ENCODE measurements at places on chromosomes 11 and 22.
A peak's percentile ranks its signal among the peaks of the same experiment; 100 is the strongest.

DNA sequence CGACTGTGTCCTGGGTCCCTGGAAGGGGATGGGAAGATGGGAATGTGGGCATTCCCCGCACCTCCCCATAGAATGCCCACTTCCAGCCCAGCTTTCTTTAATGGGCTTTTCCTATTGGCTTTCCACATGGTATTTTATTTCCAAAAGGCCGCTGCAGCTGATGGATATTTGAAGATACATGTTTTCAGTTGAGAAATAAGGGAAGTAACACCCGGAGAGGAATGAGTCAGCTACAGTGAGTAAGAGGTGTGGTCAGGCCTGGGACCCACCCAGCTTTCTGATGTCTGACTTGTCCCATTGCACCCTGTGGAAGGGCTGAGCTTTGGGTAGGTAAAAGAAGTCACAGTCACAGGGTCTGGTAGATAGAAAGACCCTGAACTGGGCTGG, 476.9 kb downstream of the MIAT start:
- DNase-seq = no peak

GRCh38 chr22:20154602-20155187, 3.8 kb upstream of the CCDC188 start:
- no peak for DNase-seq

DNA sequence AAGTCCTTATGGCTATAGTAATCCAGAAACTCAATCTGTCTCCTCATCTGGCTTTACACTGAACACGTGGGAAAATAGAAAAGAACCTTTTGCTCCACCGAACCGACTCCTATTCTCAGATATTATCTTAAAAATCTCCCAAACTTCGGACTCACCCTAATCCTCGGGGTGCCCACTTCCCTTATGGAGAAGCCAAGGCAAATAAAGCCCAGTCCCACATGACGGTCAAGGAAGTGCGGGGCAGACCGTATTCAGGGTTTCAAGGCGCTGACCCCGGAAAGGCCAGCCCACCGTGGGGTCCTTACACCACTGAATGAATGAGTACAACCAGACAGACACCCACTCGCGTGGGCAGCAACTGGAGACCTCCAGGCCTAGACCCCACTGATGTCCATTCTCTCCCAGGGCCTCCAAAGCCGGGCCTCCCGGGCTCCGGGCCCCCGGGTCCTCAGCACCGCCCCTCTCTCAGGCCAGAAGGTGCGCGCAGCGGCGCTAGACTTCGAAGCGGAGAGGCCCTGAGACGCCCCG, 489 bp downstream of the NUP98 start:
- no peak for DNase-seq

DNA sequence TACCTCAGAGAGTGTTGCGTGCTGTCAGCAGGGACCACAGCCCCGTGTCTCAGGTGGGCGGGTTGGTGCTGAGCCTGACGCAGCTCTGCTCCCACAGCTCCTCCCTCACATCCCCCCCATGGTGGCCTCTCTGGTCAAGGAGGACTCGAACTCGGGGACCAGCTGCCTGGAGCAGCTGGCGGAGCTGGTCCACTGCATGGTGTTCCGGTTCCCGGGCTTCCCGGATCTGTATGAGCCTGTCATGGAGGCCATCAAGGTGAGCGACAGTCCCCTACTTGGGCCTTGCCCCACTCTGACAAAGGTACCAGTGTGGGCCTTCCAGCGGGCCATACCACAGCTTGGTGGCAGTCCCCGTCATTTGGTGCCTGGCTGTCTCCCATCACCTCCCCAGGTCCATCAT, 11.8 kb downstream of the USP35 start:
- DNase-seq = no peak

DNA sequence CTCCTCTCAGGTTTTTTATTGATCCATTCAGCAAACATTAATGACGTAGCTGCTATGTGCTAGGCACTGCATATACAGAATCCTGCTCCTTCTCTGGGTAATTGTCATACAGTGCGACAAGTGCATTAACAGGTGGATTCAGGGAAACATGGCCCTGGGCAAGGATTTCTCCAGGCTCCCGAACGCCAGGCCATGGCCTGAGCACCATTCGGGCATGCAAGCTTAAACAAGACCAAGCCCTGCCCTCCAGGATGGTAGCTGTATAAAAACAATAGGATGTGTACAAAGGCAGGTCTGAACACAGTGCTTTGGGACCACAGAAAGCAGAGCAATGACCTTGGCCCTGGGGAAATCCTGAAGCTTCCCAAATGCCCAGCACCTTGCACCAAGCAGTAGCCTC, 9.1 kb upstream of the SYT7 start:
- DNase-seq = peak; percentile 15

- peak; percentile 26 for DNase-seq
Observed at GRCh38 chr22:21866833-21867527, 465 bp downstream of the MAPK1 start.

DNA sequence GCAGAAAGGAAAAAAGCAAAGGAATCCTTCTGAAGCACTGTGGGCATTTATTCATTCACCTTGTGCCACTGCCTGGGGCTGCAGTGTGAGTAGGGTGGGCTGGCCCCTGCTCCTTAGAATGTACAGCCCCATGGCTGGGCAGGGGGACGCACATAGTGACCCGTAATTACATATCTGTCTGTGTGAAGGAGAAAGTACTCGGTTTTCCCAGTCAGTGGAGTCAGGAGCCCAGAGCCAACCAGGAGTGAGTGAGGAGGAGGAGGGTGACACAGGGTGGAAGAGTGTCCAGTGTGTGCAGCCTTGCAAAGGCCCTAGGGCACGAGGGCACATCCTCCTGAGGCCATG, 91.9 kb downstream of the CDKN1C start:
- DNase-seq = no peak

GRCh38 chr11:84136926-84137325, 850.8 kb upstream of the CCDC90B start:
- no peak for DNase-seq

DNA sequence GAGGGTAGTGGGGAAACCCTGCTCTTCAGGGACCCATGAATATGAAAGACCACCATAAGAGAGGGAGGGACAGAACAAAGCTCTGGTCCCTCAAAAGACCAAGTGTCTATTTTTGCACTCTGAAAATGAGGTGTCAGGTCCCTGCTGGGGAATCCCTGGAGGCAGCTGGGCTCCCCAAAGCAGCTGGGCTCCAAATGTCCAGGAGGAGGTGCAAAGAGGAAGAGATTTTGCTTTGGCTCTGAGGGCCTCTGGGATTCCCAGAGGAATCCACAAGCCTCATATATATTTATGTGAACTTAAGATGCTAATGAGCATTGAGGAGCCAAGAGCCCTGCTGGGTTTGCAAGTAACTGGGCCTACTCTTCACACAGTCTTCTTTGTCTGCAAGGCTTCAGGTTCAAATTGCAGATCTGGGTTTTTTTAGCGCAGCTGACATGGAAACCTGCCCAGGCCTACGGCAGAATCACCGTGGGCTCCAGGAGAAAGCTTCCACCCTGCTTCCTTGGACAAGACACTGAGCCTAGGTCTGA, 26.0 kb downstream of the CLMP start:
- DNase-seq = no peak

GRCh38 chr22:42192547-42192946, 61.9 kb upstream of the CYP2D6 start:
- no peak for DNase-seq

DNA sequence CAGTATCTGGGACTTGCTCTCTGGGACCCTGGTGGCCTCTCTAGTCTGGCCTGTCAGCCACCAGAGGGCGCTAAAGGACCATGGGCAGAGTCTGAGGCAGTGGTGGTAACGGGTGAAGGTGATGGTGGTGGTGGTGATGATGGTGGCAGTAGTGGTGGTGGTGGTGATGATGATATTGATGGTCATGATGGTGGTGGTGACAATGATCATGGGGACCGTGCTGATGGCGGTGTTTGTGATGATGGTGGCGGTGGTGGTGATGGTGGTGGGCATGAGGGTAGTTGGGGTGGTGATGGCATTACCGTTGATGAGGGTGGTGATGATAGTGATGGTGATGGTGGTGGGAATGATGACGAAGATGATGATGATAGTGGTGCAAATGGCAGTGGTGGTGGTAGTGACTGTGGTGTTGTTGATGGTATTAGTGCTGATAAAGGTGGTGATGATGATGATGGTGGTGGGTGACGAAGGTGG, 16.0 kb downstream of the TRPM5 start:
- DNase-seq = peak; percentile 78

DNA sequence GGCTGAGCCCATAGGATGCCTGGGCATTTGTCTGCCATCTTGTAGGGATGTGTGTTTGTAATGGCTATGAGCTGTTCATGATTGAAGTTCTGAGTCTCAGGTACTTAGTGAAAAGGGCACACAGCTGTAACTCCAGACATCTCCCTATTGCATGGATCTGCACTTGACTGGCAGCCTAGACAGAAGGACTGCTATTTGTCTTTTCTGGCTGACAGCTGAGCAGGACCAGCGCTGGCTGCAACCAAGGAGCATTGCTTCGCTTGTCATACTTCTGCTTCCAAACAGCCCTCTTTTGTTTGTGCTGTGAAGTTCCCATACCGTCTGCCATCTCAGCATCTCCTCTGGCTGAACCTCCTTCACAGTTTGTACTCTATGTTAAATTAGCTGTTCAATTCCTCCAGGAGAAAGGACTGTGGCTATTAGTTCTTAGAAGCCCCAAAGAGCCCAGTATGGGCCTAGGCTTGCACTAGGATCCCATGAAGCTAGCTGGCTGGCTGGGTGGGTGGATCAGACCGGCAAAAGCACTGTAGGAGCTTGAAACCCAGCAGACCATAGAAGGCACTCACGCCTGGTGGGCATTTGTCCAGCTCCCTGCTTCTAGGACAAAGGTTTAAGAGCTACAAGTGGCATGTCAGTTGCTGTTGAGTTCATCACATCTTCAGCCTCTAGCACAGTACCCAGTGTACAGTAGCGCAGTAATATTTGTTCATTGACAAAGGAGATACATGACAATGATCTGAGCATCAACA, 20.4 kb downstream of the HIRA start:
- no peak for DNase-seq

DNA sequence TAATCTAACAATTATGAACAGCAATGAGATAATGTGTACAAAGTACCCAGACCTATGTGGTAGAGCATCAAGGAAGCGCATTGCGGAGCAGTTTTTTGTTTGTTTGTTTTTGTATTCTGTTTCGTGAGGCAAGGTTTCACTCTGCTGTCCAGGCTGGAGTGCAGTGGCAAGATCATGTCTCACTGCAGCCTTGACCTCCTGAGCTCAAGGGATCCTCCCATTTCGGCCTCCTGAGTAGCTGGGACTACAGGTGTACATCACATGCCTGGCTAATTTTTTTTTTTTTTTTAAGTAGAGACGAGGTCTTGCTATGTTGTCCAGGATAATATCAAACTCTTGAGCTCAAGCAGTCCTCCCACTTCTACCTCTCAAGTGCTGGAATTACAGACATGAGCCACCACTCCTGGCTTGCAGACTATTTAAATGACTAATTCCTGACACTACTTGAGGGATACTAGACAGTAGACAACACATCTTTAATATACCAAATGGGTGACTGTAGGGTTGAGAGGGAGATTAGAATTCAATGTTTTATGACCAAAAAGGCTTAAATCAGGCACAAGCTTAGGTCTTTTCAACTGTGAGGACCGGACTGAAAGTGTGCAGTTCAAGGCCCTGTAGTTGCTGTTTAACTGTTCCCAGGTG, 12.7 kb downstream of the OR51B4 start:
- no peak for DNase-seq

DNA sequence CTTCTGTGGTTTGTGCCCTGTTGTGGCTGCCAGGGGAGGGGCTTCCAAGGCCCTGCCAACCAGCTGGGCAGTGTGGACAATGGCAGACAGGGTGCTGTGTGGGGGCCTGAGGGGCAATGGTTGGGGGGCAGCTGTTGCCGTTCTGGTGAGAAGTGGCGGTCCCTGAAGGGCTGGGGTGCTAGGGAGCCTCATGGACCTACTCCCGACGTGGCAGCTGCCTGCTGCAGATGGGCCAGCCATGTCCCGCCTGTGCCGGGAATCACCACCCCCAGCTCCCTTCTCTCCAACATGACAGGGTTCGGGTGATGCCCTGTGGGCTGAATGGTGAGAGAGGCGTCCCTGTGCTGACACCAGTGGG, 74.2 kb downstream of the KCNQ1 start:
- no peak for DNase-seq

DNA sequence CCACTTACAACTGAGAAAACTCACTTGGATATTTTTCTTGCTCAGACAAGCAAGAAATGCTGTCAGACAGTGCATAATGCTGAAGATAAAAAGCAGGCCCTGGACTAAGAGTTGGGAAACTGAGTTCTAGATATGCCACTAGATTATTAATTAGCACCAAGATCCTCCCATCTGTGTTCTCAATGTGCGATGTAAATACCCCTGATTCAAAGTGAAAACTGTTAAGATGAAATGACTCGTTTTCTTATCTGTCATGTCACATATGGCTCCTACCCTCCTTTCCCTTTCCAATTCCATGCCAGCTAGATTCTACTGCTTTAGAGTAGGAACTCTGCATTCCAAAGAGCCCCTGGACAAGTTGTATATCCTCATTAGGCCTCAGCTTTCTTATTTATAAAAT, 88.9 kb upstream of the CLNS1A start:
- DNase-seq = no peak

DNA sequence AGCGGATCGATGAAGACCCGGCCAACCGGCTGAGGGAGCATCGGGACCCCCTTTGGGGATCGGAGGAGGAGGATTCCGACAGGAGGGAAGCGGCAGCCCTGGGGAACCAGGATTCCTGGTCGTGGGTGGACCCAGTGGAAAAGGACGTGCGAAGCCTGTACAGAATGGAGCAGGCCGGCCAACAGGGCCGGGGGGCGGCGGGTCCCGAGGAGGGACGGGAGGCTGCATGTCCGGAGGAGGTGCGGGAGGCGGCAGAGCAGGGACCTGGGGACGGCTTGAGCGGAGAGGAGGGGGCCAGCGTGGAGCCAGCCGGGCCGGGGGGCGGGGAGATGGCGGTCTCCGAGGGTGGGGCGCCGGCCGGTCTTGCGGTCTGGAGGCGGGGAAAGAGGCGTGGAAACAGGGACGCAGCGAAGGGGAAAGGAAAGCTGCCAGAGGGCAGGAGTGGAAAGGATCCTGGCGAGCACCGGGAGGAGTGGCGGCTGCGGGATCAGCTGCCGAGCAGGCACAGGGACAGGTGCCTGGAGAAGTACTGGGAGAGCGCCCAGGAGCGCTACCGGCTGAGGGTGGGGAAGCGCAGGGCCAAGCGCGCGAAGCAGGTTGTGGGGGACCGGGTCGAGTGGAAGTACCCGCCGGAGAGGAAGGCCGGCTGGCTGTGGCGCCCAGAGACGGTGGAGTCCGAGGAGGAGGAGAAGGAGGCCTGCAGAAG, at the start of gene ANO5:
Gene ANO5 (plus strand): TSS at position 444 of the 706 bp plus-strand sequence. CDS start 408 bp downstream, outside the sequence.
- DNase-seq = peak; percentile 75

DNA sequence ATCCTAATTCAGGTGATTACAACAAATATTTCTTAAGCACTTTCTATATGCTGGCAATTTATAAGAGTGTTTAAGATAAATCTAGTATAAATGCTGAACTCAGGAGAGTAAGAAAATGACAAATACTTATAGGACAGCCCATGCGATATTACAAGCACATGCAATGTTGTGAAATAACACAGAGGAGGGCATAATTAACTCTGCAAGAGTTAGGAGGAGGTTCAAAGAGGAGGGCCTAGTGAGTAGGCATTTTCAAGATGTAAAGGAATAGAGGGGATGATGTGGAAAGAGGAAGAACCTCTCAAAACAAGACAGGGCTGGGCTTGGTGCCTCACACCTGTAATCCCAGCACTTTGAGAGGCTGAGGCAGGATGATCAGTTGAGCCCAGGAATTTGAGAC, 37.1 kb upstream of the IL17RA start:
- DNase-seq = no peak
